ENCODE measurements at places on chromosomes 7 and 10.

DNA sequence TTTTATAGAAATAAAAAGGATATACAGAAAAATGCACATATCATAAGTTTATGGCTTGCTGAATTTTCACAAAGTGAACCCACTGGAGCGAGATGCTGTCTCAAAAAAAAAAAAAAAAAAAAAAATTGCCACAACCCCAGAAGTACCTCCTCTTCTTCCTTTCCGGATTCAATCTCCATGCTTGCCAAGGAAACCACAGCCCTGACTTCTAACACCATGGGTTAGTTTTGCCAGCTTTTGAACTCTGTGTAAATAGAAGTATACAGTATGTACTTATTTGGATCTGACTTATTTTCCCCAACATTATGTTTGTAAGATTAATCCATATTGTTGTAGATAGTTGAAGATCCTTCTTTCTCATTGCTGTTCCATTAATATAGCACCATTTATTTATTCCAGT is 40.0 kb downstream of the FANK1 start:
- no peak for DNase-seq

DNA sequence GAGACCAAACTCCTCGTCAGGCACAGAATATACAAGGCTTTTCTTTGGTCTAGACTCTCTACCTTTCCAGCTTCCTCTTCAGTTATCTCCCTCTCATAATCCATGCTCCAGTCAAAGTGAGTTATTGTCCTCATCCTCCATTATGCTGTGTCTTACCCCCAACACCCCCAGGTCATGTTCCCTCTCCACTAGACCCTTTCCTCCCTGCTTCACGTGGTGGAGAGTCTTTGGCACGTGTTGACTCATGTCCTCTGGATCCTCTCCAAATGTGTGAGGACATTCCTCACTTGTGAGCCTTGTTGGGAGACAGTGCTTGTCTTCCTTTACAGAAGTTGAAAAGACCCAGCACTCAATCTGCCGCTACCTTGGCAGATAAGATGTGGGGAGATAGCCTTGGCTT is 36.0 kb upstream of the DLD start:
- DNase-seq, result no peak

- no peak for DNase-seq
Measured at GRCh38 chr10:78861529-78862327, 207.0 kb upstream of the ZMIZ1 start.

DNA sequence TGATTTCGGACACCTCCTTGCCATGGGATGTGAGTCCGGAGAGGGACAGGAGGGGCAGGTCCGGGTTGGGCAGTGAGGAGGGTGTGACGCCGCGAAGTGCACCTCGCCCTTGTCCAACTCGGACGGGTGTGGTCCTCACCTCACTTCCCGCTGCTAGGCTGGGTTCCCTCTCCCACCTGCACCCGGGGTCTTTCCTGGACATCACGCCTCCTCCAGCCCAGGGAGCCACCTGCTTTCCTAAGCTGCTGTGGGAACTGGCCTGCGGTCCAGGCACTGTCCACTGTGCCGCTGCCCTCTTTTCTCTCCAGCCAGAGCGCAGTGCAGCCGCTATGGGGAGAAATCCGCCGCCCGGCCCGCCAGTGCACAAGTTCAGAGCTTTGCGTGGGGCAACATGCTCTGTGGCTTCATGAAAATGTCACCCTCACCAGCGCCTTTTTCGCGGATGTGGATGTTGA is 45.0 kb upstream of the ZNF716 start:
- no peak for DNase-seq

- DNase-seq, result no peak
Measured at GRCh38 chr7:55032069-55032699, 13.4 kb downstream of the EGFR start.

DNA sequence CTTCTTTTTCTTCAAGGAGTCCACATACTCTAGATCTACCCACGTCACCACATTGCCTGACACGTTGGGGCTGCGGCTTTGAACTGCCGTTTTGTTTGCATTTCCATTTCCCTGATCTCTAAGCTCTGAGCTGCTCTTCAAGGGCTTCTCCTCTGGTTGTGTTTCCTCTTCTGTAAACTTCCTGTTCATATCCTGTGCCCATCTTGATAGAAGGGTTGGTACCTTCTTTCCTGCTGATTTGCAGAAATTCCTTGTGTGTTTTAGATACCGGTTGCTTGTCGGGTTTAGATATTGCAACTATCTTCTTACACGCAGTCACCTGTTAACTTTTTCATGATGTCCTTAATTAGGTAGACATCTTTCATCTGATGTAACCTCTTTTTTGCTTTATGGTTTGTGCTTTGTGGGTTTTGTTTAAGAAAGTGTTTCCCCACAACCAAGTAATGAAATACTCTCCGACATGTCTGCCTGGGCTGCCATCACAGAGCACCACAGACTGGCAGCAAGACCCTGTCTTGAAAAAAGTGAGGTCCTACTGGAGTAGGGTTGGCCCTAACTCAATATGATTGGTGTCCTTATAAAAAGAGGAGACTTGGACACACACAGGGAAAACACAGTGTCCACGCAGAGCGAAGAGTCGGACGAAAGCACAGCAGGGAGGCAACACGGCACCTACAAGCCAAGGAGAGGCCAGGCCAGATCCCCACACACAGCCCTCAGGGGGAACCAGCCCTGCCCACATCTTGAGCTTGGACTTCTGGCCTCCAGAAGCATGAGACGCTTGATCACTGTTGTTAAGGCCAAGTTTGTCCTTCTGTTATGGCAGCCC is 99.1 kb upstream of the PDGFA start:
- peak; percentile 88 for DNase-seq

DNA sequence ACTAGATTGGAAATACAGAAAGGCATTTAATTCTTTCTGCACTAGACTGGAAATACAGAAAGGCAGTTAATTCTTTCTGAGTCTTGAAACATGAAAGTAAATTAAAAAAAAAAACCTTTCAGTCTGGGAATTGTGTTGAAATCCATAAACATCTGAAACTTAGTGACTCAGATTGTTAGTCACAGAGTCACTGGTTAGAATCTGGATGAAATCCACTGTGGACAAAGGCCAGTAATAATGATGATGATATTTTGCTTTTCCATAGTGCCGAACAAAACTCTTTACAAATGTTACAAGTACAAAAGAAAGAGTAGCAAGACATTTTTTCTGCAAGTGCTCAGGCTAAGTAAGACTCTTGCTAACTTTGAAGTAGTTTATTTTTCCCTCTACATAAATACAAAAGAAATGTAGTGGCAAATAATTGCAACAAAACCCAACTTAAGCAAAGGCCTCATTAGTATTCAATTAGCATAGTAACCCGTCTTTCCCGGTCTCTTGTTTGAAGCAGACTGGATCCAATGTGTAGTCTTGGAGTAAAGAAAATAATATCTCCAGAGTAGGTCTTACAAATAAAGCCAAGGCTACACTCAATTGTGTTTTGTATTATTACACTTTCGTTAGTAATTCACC is 5.8 kb upstream of the PRTFDC1 start:
- DNase-seq, result no peak

DNA sequence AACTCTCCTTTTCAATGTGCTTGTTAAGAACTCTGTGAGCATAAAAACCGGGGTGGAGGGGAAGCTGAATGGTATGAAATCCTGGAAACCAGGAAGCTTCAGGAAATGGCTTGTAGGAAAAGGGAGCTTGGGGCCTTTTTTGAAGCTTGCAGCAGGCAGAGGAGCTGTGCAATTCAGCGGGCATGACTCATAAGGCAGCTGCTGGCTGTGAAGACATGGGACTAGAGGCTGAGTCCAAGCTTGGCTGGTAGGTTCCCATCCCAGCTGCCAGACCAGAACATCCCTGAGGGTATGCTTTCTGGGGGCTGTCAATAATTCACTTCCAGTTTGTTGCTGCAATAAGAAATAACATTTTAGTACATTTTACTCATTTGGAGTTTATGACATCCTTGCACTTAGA is 36.8 kb upstream of the CDC14C start:
- no peak for DNase-seq

- DNase-seq, result no peak
Measured at GRCh38 chr10:35452171-35452570, 115.9 kb downstream of the CCNY start.

DNA sequence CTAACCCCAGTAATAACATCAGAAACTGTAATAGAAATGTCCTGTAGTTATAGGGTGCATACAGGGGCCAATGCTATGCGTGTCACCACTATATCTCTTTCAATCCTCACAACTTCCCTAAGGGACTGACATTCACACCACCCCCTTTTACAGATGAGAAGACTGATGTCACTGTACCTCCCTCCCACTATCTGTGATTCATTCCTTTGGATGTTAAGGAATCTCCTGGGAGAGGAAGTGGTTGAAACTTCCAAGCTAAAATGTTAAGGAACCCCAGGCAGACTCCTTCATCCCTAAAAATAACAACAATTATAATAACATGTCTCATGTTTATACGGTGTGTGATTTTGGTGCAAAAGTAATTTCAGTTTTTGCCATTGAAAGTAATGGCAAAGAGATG is 5.4 kb downstream of the COL13A1 start:
- DNase-seq, result no peak

DNA sequence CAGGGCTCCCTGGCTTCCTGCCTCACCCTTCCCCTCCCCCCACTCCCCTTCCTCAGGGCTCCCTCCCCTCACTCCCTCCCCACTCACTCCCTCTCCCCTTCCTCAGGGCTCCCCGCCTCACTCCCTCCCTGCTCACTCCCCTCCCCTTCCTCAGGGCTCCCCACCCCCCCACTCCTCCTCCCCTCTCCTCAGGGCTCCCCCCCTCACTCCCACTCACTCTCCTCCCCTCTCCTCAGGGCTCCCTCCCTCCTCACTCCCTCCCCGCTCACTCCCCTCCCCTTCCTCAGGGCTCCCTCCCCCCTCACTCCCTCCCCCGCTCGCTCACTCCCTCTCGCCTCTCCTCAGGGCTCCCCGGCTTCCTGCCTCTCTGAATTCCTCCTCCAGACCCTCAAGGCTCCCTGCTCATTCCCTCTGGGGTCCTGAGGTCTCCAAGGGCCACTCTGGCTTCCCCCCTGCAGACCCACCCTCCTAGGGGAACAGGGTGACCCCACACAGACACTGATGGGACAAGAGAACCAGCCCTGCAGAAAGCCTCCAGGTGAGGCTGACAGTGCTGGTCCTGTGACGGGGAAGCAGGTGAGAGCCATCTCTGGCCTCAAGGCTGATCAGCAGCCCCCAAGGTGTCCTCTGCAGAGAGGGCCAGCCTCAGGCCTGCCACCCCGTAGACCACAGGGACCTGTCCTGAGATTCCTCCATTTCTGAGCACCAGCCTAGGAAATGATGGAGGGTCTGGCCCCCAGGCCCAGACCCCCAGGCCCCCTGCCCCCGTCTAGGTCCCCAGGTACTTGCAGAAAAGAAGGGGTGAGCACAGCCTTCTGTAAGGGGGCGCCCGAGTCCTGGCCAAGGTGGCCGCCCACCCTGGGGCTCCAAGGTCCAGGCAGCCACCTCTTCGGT is 47.2 kb downstream of the PWWP2B start:
- DNase-seq, result peak; percentile 53

DNA sequence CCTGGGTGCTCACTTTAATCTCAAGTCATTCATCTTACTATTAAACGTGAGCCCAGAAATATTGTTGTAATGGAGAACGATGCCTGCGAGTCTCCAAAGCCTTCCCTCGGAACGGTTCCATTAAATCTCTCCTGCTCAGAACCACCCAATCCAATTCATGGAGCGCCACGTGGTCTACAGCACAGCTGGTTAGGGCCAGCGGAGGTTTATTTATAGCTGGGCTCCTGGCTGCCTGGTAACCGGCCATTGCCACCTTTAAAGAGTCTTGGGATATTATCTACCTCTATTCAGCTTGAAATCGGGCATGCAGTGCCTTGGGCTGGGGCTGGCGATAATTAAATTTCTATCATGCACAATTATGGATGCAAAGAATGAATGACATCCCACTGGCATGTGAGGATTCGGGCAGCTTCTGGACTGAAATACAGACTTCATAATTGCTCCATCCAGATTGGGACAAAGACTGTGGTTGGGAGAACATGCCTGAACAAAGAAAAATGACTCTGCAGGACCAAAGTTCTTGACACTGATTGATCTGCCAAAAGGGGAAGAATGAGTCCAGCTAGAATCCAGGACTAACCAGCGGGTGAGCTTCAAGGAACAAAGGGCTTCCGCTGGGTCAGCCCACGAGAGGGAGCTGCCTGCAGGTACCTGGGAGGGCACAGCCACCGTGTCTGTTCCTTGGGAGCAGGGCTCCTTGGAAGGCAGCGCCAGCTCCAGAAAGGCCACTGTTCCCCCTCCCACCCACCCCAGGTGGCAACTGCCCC is 7.3 kb downstream of the FAM20C start:
- no peak for DNase-seq

GRCh38 chr7:26013551-26014083 is 138.4 kb upstream of the NFE2L3 start:
- no peak for DNase-seq

- DNase-seq, result peak; percentile 6
Measured at GRCh38 chr10:17644485-17644943, 563 bp downstream of the STAM start.

- no peak for DNase-seq
Measured at GRCh38 chr10:69504576-69505250, 53.4 kb downstream of the TSPAN15 start.

DNA sequence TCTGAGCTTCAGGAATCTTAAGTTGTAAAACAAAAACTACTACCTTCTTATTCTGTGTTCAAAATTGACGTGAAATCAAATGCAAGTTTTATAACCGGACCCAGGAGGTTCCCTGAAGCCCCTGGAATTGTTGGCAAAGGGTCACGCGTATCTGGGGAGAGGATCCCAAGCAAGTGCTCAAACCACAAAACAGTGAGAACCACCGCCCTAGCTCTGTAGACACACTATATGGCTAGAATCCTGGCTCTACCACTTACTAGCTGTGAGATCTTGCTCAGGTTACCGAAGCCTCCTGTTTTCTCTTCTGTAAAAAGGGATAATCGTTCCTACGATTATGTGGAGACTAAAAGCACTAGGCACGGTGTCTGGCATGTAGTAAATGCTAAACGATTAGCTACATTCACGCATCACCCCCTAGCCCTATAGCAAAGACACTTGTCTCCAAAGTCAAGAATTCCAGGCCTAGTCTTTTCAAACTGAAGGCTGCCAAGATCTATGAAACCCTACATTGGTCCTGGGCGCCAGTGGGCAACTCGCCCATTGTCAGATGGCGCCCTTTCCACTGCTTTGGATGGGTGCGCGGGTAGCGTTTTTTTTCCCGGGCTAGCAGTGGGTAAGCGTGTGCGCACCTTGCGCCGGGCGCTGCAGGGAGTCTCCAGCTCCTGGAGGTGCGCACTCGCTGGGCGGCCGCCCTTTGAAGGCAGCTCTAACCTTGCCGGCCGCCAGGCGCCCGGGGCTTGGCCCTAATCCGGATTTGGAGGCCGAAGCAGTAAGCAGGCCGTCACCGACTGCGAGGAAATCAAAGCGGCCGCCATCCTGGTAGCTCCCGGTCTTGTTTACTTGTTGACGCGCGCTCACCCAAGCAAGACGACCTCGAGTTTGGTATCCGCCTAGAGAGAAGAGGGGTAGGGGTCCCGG is 11.6 kb upstream of the NKX2-3 start:
- DNase-seq, result no peak

GRCh38 chr10:96390460-96390864 is 31.7 kb upstream of the OPALIN start:
- no peak for DNase-seq

- no peak for DNase-seq
Measured at GRCh38 chr7:84841809-84842208, 345.0 kb downstream of the SEMA3D start.

Measured in CD4-positive, alpha-beta T cell treated with Interleukin-6 at 100 ng/mL for 8 hours (primary cell).